ENCODE measurements at places on chromosomes 6 and 20. TPM values are rescaled to one million over a fixed set of nuclear protein-coding genes. Genes with fewer than 3 reads are reported as not detected.

- H3K27ac ChIP-seq = no peak overlapping the region
- no peak overlapping the region for H3K4me3 ChIP-seq
- peaks cover 9% of the 10 kb centered on the region for H3K4me1 ChIP-seq
- no peaks in the 10 kb centered on the region for H3K36me3 ChIP-seq
- H3K27me3 ChIP-seq = no peaks in the 10 kb centered on the region
Measured at GRCh38 chr6:136058852-136059251, 191.3 kb downstream of the MTFR2 start.

The WTAP gene
- total RNA-seq = 81.4 TPM

The PAX1 gene
- not detected for total RNA-seq

The RIPPLY2 gene
- not detected for total RNA-seq

The INSM1 gene
- not detected for total RNA-seq

Measured in tibial nerve (tissue), 4 donors.